ENCODE measurements at places on chromosomes 1 and 21.
A peak's percentile ranks its signal among the peaks of the same experiment; 100 is the strongest.

GRCh38 chr1:241702442-241703373, 50.6 kb downstream of the WDR64 start:
- DNase-seq: no peak

- DNase-seq: no peak
Measured at GRCh38 chr1:88784551-88784950, 100.5 kb downstream of the PKN2 start.

DNA sequence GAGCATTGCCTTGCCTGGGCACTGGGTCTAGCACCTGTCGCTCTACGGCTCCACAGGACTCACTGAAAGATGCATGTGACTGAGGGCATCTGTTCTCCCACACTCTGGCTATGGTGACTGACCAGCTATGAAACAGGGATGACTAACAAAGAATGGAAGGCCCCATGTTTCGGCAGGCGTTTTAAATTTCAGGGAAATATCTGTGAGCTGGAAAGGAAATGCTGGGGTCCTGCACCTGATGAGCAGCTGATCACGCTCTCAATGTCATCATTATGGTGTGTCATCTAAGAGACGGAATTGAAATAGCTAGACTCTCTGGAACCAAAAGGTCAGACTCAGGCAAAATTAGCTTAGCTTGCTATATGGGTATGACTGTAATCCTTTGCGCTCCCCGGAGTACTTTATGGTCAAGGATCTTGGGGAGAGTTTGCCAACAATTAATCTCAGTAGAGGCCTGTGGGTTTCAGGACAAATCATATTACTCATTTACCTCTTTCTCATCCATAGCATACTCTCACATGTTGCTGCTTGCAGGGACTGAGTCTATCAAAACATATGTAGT, 24.5 kb upstream of the PALMD start:
- DNase-seq: no peak

DNA sequence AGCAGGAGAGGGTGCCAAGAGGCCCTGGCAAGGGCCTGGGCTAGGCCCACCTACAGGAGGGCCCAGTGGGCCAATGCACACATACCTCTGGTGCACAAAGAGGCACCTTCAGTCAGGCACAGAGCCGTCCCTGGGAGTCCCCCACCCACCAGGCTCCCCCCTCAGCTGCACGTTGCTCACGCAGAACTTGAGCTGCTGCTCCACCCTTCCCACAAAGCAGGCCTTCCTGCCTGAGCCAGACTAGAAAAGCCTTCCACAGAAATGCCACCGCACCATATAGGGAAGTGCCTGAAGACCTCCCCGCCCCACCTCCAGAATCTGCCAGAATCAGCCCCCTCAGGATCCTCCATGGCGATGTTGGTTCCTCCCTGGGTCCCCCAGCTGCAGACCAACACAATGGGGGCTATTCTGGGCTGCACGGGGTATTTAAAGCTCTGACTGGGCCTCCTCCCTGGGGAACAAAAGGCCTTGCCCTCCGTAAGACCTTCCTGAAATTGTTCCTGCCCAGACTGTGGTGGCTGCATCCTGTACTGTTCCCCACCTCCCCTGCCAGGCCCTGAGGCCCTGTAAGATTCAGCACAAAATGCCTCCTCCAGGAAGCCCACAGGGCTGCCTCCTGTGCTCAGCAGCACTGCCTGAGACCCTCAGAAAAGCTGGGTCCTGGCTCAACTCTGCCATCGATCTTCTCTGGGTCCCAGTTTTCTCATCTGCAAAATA, 27.2 kb downstream of the HSPG2 start:
- DNase-seq: peak; percentile 82

- DNase-seq: no peak
Measured at GRCh38 chr1:29237852-29238619, 1.7 kb downstream of the PTPRU start.

DNA sequence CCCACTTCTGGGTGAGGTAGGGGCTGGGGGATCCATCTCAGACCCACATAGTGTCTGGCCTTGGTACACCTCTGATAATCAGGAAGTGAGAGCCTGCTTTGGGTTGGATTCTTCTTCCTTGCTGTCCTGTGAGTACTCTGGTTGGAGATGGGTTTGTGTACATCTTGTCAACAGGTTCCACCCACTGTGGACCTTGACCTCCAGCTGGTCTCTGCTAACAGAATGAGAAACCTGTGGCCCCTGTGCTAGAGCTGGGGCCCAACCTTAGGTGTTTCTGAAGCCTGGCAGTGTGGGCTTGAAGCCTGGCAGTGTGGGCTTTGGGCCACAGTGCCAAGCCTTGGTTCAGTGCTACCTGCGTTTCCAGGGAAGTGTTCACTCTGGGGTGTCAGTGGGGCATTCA, 2.6 kb downstream of the ZBTB48 start:
- DNase-seq: no peak

DNA sequence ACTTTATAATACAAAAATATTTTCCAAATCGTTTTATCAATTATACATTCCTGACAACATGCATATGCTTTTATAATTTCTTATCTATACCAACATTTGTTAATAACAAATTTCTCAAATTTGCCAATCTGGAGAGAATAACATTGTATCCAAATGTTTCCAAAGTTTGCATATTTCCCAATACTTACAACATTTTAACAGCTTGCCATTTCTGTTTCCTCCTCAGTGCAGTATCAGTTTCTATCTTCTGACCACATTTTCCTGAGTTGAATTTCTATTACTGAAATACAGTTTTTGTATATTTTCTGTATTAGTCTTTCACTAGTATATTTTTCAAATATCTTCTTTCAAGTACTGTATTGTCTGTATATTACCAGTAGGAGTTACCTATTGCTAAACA, 1594.3 kb downstream of the PLA2G4A start:
- DNase-seq: no peak

- DNase-seq: no peak
Measured at GRCh38 chr1:212971312-212971711, 21.0 kb downstream of the VASH2 start.

DNA sequence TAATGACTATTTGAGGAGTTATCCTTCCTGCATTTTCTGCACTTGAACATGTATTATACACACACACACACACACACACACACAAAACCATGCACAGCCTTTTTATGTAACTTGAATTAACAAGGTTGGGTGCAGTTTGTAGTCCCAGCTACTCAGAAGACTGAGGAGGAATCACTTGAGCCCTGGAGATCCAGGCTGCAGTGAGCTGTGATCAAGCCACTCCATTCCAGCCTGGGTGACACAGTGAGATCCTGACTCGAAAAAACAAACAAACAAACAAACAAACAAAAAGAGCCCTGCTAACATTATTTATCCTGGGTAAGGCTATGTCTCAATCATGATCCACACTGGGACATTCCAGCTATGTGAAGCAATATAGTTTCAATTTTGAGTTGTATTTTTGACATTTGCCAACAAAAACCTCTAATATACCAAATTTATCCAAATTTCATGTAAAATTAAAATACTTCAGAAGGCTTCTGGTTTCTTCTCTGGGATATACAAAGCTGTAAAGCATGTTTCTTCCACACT, 156.8 kb downstream of the NTPCR start:
- DNase-seq: no peak

GRCh38 chr1:155192346-155193274, 15.1 kb downstream of the THBS3 start:
- no peak for DNase-seq

DNA sequence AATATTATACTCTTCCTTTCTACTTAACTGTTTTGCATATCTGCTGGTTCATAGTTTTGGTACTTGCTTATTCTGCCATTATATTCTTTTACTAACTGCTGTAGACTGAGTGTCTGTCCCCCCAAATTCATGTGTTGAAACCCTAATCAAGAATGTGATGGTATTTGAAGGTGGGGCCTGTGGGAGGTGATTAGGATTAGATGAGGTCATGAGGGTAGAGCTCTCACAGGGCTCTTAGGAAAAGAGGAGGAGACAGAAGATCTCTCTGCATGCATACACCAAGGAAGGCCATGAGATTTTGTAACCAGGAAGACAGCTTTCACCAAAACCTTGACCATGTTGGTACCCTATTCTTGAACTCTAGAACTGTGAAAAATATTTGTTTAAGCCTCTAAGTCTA, 354.1 kb upstream of the B3GALT2 start:
- no peak for DNase-seq

DNA sequence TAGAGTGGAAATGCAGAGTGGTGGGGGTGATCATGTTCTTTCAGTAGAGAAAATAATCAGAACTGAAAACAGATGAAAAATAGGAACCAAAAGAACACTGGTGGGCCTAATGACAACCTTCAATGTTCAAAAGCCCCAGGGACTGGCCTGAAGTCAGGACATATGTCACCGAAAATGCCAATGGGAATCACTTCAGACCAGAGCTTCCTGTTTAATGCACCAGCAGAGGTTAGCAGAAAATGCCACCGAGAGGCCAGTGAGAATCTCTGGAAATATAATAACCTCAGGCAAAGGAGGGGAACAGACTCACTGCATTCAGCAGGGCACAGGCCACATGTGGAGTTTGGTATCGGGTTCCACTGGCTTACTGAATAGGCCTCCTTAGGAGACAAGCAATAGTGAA, 15.9 kb upstream of the CD58 start:
- DNase-seq: peak; percentile 76

DNA sequence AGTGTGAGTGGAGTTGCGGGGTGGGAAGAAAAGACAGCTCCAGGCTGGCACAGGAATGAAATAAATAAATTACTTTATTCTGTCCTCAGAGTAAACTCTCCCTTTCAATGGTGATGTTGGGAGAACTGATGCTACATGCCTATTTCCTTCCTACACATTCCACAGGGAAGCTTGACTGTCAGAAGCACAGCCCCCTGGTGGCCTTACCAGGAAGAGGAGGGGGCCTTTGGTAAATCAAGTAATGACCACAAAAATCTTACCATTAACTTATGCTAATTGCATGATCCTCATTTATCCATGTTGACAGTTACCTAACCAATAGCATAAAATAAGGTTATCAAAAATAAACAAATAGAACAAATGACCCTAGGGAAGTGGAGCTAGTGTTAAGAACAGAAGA, 605.0 kb upstream of the PKN2 start:
- DNase-seq: no peak

GRCh38 chr21:37940691-37941090, 24.4 kb upstream of the KCNJ6 start:
- DNase-seq: no peak

DNA sequence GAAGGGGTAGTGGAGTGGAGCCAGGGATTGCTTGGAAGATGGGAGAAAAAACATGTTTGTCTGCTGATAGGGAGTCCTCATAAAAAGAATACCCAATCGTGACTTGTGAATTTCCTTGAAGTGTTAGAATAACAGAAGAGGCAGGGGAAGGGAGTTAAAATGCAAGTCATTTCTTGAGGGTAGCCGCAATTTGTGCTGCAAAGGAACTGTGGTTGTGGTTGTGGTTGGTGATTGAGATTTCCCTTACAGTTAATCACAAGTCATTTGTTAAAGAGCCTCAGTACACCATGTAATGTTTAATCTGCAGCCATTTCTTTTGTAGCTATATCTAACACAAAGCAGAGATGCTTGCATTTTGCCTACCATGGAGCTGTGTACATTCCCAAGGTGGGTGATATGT, 38.5 kb upstream of the EGLN1 start:
- DNase-seq: no peak

GRCh38 chr1:6355621-6356020, 37.9 kb downstream of the ACOT7 start:
- DNase-seq: no peak

DNA sequence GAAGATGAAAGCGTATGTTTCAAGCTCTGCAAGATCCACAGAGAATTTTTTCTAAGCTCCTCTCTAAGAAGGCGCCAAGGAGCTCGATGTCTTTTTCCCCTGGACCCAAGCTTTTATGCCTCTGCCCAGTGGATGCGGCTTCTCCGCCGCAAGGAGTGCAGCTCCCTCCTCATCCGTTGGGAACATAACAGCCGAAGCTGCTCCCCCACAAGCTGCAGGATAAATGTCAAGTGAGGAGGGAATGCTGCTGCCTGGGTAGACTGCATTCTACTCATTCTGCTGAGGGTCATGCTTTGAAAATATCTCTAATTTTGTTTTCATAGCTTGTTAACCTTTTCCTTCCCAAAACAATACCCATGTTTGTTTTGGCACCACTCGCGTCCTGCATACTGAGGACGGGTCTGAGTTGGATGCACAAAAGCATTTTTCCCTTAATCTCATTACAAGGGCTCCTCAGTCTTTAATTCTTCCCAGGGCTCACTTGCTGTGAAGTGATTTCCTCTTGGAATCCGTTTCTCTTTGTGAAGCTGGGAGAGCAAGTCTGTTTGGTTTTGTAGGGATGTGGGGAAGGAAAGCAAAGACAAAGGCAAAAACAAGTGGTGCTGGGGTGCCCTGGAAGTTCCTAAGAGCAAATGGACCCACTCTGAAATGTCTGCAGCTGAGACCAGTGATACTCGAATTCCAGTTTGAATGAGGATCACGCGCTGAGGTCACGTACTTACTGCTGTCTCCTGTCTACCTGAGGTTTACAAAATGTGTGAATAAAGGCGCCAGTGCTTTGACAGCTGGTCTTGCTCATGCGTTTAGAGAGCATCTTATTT, 134.0 kb upstream of the IRF2BP2 start:
- DNase-seq: no peak

DNA sequence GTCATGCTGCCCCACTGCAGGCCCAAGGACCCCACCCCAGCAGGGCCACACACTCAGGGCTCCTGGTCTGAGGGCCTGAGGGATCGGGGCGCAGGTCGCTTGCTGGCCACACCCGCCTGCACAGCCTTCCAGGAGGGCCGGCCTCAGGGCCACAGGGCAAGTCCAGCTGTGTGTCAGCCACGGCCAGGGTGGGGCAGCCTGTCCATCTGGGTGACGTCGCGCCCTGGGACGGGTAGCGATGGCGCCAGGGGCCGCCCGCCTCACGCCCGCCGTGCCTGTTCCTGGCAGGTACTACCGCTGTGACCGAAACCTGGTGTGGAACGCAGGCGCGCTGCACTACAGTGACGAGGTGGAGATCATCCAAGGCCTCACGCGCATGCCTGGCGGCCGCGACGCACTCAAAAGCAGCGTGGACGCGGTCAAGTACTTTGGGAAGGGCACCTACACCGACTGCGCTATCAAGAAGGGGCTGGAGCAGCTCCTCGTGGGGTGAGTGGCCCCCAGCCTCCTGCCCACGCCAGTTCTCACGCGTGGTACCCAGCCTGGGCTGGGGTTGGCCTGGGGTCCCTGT, 2.5 kb downstream of the COL6A1 start:
- DNase-seq: no peak

DNA sequence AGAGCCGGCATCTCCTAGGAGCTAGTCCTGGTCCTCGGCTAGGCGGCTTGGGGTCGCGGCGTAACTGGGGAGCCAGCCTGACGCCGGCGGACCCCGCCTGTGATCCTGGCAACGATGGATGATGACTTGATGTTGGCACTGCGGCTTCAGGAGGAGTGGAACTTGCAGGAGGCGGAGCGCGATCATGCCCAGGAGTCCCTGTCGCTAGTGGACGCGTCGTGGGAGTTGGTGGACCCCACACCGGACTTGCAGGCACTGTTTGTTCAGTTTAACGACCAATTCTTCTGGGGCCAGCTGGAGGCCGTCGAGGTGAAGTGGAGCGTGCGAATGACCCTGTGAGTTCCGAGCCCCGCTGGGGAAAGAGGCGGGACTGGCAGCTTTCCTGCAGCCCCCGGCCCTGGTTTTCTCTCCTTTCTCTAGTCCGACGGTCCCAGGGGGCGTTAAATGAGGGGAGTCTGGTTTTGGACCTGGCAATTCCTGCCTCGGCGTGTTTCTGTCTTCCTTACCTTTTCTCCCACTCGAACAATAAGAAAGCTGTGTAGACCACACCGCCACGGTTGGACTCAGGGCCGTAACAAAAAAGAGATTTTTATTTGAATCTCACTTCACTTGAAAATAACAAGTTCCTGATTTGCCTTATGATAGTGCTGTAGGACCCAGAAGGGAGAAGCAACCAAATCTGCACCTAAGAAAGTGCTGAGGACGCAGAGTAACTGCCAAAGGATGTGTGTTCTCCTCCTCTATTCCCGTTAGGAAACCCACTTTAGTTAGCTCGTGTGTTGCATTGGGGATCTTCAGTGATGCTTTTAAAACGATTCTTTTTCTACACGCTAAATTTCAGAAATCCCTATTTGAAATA, at the start of gene SPRTN:
SPRTN (plus strand) TSS at position 24 of the 859 bp plus-strand sequence; CDS start at position 115, 91 bp downstream.
- DNase-seq: no peak

All from stimulated activated naive B cell treated with anti-CD40 and anti-IgM and Interleukin-4, amounts not matched to agents 10 μg/mL and 1 μg/mL and 100 μg/mL, for 72 hours (primary cell).